ENCODE measurements at places on chromosomes 3 and 15.

GRCh38 chr15:99476413-99477222 is 89.2 kb upstream of the MEF2A start:
- peak; percentile 97 for DNase-seq

DNA sequence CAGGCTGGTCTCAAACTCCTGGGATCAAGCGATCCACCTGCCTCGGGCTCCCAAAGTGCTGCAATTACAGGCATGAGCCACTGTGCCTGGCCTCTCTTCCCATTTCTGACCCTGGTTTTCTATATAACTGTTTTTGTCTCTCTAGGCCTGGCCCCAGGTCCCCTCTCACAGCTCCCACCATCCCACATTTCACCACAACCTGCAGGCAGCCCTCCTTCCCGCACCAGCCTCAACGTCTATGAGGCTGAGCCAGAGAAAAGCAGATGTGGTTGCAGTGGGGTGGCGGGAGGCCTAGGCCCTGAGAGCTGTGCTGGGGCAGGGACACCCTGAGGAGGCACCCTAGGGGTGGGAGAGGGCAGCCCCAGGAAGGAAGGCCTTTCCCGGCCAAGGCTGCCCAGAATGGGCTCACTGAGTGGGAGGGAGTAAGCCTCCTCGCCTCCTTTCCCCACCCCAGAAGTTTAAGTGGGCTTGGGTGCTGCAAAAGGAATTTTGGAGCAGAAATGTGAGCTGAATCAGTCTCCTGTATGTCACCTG is 99.7 kb downstream of the LSM3 start:
- DNase-seq = no peak

DNA sequence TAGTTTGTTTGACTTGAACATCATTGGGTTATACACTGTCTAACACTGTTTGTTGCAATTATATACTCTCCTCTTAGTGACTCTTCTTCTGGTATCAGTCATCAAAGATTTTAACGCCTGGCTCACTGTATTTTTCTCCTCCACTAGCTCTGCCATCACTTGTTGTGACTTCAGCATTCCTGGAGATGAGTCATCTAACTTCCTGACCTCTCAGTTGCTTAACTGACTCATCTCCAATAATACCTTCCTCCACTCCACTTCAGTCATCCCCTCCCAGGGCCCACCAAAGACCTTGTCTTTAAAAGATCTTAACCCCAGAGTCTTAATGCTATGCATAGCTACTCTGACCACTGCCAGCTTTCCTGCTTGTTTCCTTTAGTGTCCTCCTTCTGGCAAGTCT is 28.6 kb upstream of the CLSTN2 start:
- DNase-seq = peak; percentile 98

GRCh38 chr15:59424616-59425015 is 13.4 kb upstream of the FAM81A start:
- no peak for DNase-seq

GRCh38 chr3:135503760-135504686 is 461.5 kb upstream of the PPP2R3A start:
- DNase-seq = peak; percentile 67

DNA sequence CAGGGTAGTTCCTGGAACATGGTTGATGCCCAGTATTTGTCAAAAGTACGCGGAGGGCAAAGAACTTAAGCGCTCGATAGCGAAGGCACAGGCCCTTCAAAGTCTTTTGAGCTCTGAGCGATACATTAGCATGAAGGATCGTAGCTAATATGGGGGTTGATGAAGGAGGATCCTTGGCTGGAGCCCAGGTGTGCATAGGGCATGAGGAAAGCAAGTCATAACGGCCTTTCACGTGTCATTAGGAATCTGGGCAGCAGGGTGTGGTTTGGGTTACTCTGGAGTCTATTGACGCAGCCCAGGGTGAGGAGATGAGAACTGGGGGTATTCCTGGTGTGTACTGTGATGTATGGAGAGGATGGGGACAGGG is 31.7 kb downstream of the SPINK8 start:
- DNase-seq = peak; percentile 22

DNA sequence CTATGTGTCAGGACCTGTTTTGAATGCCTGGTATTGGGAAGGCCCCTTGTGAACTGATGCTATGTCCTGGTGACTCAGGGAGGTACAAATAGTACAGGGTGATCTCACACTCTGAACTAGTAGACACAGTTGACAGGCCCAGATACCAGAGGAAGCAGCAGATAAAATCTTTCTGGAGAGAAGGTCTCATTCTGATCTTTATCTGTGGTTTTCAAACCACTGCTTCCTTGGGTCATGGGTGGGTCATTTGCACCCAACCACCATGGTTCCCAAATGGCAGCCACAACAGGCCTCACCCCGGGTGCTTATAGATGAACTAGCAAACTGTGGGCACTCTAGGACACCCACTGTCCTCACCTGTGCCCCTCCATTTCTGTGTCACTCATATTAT is 43.4 kb downstream of the PXYLP1 start:
- peak; percentile 64 for DNase-seq

- DNase-seq = no peak
Measured at GRCh38 chr15:45417303-45417950, 39.1 kb upstream of the GATM start.

GRCh38 chr15:57031605-57032004 is 113.2 kb downstream of the TCF12 start:
- DNase-seq = peak; percentile 35

GRCh38 chr3:186525369-186526255 is 18.6 kb downstream of the CRYGS start:
- no peak for DNase-seq

- no peak for DNase-seq
Measured at GRCh38 chr3:188076176-188076575, 77.8 kb upstream of the LPP start.

- DNase-seq = no peak
Measured at GRCh38 chr3:150349314-150350097, 58.6 kb upstream of the TSC22D2 start.

- no peak for DNase-seq
Measured at GRCh38 chr3:105653166-105653565, 215.6 kb downstream of the CBLB start.

DNA sequence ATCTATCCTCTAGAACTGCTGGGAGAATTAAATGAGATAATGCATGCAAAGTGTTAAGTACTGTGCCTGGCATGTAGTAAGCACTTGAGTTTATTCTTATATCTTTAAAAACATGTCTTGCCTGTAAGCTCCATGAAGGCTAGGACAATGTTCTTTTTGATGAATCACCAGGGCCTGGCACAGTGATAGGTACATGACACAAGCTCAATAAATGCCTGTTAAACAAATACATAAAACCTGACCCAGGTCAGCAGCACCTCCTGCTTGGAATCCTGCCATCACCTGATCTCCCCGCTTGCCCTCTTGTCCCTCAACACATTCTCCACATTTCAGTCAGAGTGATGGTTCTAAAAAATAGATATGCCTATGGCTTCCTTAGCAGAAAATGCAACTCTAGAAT is 186.8 kb downstream of the CHST2 start:
- peak; percentile 56 for DNase-seq

DNA sequence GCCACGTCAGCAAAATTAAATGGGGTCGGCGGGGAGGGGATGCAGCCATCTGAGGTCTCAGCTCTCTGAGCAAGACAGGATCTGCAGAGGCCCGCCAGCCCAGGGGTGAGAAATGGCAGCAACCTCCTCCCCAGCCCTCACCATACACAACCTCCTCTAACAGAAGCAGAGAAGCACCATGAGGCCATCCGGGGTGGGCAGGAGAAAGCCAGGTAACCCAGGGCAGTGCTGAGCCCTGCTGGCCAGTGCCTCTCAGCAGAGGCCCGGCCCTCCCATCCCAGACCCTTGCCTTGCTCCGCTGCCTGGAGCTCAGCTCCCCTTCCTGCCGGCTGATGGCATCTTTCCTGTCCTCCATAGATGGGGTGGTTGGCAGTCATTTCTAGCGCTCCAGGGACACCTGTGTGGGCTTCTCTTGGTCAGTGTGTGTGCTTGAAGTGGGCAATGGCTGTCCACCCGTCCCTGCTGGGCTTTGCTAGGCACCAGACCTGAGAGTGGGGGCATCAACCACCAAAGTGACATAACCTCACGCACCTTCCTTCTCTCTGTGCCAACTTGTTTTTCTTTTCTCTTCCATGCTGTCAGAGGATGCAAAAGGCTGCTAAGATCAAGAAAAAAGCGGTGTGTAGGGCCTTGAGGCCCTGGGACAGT is 175.8 kb downstream of the NSMCE3 start:
- DNase-seq = no peak

DNA sequence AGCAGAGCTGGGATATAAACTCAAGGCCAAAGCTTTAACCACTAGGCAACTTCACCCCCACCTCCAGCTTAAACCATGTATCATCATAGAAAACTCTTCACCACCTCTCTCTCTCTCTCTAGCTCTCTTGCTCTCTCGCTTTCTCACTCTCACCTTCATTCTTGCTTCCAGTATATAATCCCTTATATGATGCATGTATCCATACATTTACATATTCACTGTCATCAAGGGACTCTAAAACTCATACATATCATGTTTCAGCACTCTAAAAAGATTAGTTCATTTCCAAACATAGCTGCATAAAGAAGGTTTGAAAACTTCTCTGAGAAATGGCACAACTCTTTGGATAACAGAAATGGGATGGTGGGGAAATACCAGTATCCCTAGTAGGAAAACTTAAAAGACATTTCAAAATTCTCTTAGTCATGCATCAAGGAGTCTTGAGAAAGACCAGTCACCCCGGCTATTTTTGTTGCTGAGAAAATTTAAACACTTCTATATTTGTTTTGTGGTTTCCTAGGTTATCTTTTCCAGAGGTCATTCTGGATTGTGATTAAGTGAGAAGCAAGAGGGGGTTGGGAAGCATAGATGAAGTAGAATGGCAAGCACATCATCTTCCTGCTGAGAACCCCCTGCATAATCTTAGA is 447.8 kb upstream of the THBS1 start:
- peak; percentile 74 for DNase-seq

DNA sequence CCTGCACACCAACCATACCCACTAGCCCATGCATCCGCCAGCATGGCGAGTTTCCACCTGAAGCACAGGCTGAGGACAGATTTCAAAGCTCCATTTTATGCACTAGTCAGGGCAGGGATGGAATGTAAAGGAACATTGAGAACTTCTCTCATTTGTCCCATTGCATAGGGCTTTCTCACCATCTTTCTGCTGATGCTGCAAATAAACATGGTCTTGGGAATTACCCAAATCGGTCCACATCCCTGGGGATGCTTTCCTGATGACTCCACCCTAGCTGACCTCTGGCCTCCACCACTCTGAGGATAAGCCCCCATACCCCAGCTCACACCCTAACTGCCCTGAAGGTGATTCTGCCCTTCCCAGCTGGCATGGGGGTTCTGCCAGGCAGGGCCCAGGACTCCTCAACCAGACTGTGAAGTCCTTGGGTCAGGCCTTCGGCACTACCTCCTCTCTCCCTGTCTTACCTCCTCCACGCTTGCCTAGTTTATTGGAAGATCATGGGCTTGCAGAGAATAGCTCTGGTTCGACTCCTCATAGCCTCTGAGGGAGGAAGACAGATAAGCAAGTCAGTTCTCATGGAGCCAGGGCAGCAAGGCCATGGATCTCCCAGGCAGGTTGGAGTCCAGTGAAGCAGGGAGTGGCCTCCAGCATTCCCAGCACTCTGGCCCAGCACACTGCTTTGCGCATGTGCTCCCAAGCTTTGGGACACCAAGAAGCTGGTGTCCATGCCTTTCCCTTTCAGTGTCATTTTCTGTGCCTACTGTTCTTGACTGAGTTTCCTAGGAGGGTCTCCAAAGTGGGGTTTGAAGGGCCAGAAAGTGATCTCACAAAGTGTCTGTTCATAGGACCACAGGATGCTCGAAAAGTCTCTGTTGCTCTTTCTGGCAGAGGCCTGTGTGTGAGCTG is 27.6 kb upstream of the XYLB start:
- DNase-seq = no peak

GRCh38 chr3:114691871-114692270 is 398.0 kb downstream of the TIGIT start:
- DNase-seq = no peak

- no peak for DNase-seq
Measured at GRCh38 chr3:186492385-186492984, 51.7 kb downstream of the CRYGS start.

DNA sequence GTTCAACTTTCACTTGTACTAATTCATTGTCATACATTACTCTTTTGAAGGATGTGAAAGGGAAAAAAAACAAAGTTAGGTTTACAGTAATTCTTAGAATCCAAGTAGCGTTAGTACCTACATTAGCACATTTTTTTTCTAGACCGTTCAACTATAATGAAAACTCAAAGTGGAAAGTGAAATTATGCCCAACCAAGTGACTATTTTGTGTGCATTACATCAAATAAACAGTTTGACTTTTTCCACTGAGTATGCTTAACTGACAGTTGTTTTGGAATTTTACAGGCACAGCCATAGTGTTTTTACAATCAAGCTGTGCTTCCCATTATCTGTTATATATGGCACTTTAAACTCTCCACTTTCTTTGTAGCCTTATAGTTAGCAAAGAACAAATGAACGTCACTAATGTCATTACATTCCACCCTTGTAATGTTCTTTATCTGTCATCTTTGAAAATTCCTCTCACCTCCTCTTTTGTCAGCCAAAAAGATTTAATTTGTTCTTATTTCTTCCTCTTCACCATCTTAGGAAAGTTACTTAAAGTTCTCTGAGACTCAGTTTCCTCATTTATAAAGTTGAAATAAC is 142.3 kb upstream of the SOX2 start:
- no peak for DNase-seq

DNA sequence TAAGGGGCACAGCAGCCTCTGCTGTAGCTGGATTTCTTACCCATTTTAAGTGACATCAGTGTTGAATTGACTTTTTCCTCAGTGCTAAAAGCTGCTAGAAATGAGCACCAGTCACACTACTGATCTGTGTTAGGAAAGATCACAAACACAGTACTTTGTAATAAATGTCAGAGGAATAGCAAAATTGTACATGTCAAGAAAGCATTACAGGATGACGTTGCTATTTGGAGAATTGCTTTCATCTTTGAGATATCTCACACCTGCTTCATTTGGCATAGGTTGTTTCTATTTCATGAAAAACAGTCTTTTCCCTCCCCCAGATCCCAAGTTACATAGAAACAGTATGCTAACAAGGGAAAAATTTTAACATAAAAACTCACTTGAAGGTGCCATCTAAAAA is 77.8 kb downstream of the SLC25A26 start:
- no peak for DNase-seq

DNA sequence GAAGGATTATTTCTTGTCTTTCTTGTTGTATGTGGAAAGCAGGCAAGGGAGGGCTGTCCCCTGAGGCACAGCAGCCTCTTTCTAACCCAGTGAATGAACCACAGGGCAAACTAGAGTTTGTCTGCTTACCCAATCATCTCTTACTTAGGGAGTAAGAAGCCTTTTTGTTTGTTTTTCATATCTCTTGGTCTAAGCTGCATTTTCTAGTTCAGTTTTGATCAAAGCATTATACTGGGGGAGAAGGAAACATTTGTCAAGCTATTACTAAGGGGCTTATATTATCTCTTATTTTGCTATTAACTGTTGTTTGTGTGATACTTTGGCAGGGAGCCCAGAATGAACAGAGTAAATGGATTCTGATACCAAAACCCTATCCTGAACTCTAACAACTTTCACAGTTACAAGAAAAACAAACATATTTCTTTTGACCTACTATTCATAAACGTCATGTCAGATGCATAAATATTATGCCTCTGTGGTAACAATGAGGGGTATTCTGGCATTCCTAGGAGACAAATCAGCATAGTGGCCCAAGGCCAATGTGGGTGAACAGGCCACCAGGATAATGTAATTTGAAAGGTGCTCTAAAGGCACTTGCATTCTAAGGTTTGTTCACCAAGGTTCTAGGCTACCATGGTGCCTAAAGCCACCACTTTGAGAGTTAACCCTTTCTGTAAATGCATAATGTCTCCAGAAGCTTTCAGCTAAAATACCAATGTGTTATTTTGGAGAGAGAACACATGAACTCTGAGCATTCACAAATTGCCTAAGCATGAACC is 271.6 kb upstream of the ZPLD1 start:
- DNase-seq = peak; percentile 31
